T-helper 1 cell treated with Interleukin-12 subunit alpha and Interleukin-12 subunit beta and Interleukin-4 antibody, amounts not matched to agents 30 ng/mL and 1 ng/mL, for 36 hours (primary cell): ENCODE measurements at places on chromosomes 2 and 18. TPM values are rescaled to one million over a fixed set of nuclear protein-coding genes. Genes with fewer than 3 reads are reported as not detected.

The IL1R2 gene
- 1.0 and 1.4 TPM in 2 replicates for total RNA-seq

The CHRNG gene
- total RNA-seq: not detected in 2 replicates

The SCN3A gene
- 0.02 TPM in 1 of 2 replicates, not detected in the other for total RNA-seq

The GPR35 gene
- total RNA-seq: 13.5 and 16.6 TPM in 2 replicates

The ALK gene
- total RNA-seq: not detected in 2 replicates

The UGT1A10 gene
- total RNA-seq: not detected in 2 replicates
